Right lung (tissue), 10 donors: ENCODE measurements at places on chromosomes 5 and 9.

DNA sequence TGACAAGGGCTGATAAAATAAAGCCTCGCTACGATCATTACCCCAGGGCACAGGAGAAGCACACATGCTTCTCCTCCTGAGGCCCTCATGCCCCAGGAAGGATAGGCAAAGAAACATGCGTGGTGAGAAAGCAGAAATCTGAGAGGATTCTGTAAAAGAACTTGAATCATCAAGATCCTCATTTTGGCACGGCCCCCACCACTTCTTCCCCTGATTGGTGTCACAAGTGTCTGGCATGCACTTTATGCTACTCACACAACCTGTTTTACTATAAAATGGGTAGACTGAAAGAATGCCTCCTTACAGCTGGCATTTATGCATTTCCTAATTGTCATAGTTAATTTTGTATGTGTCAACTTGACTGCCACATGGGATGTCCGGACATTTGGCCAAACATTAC is 32.1 kb downstream of the PCA3 start:
- no peak for DNase-seq

DNA sequence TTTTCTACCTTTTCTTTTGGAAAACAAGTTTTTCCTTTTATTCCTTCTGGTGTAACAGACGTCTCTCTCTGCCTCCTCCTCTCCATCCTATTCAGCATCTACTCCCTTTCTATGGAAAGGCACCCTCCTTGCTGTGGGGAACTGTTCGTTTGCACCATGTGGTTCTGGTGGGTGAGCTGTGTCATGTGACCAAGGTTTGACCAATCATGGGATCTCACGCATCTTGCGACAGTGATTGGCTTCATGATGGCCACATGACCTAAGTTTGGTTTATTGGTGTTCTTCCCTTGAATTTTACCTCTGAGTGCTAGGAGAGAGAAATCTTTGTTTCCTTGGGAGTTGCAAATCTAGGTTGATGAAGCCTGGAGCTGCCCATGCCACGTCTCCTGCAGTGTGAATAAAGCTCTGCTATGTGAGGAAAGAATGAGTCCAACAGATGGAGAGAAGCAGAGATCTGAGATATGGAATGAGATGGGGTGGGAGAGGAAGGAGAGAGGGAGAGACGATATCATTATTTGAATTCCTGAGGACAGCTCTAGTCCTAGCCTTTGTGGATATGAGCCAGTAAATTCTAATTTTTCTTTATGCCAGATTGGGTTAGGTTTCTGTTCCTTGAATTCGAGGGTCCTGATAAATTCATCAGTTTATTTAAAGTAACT is 178.8 kb upstream of the IL12B start:
- DNase-seq: no peak

DNA sequence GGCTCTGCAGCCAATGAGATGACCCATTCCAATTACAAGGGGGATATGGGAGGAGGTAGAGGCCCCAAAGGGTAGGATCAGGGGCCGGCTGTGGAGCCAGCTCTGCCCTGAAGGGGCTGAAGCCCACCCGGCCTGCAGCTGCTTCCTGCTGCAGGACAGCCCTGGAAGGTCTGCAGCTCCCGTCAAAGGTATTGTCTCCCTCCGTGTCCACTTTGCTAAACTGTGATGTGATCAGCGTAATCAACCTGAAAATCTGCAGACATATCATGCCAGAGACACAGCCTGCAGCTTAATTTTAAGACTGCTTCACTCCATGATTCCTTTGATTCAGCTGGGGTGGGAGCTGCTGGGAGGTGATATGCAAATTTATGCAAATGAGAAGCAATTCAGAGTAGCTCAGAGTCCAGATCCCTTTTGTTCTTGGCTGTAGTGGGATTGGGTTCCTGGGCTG is 90.7 kb downstream of the GADD45G start:
- DNase-seq: no peak

- DNase-seq: peak; percentile 93
Measured at GRCh38 chr9:112750016-112750763, at the start of gene SNX30. TSS of gene SNX30 (plus strand) at chr9:112750760. CDS start at chr9:112751002, 242 bp downstream.

DNA sequence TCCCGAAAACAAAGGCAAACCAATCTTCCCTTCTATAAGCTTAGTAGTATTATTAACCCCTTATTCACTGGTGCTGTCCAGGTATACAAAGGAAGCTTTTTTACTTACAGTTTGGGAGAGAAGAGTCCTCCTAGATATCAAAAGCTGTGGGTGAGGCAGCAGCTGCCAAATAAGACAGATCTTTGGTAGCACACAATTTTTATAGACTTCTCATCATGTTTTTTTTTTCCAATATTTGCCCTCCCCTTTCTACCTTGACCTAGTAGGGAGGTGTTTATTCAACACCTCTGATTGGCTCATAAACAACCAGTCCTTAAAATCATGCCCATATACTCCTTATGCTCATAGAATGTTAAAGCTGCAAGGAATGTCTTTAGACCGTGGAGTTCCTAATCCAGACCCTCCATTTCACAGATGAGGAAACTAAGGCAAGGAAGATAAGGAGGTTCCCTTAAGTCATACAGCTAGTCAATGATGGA is at the start of gene ALDOB:
Gene ALDOB (minus strand): TSS at position 174 of the 479 bp plus-strand sequence. CDS start 4,887 bp downstream, outside the sequence.
- no peak for DNase-seq

GRCh38 chr9:117095081-117095480 is 319.8 kb downstream of the ASTN2 start:
- DNase-seq: no peak

GRCh38 chr9:127974001-127974768 is 6.6 kb downstream of the EEIG1 start:
- DNase-seq: no peak
